Jurkat, Clone E6-1 (cell line): ENCODE measurements at places on chromosomes 4 and X.

DNA sequence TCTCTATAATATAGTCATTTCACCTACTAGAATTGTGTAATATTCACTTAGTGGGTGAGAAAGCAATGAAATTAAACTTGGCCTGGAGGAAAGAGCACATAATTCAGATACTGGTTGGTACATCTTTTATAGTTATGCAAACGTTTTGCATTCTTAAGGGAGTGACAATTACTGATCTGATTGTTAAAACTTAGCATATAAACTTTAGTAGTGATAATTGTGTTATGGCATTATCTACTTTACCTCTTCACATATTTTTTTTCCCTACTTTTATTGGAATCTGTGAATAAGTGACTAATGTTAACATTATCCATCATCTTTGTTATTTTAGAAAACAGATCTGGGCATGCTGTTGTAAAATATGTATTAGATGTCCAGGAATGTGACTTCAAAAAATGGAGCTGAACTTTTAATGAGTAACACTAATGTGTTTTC, 217.4 kb upstream of the GIMD1 start:
- DNase-seq = no peak

DNA sequence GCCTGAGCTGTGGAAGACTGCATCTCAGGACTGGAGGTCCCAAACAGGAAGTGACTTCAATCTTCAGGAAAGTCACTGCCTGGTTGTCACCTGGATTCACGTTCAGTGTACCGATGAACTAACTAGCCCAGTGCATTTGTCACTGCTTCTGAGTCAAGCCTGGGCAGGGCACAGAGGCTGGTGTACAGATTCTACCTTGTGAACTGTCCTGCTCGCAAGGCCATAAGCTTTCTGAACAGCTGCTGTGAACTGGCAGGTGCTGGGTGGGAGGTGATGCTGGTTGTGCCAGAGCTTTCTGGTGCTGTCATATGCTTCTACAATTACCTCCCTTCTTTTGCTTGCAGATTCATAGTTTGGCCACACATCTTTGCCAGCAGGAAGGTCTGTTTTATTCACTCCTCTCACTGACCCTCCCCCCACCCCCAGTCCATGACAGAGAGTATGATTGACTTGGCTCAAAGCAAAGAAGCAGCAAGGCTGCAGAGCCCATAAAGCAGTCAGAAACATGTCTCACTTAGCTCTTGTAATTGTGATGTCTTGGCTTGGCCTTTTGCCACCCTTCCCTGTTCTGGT, 40.5 kb downstream of the ZCCHC12 start:
- no peak for DNase-seq

- DNase-seq = no peak
Observed at GRCh38 chr4:78171482-78171881, 114.4 kb downstream of the FRAS1 start.

- no peak for DNase-seq
Observed at GRCh38 chr4:154328030-154328429, 163.6 kb downstream of the DCHS2 start.

DNA sequence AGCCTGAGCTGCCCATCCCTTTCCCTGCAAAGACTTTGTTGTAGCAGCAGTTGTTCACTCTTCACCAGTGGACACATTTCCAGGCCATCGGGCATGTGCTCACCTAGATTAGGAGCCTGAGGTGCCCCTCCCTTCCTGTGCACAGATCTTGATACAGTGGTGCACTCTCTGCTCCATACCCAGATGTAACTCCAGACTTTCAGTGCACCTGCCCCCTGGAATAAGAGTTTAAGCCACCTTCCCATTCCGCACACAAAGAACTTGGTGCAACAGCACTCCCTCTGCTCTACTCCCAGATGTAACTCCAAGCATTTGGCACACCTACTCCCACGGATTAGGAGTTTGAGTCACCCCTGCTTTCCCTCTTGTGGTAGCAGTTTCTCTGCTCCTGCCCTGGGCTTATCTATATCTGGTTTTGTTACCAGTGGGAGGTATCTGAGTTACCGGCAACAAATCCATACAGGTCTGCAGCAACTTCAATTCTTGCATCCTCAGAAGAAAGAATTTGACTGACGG, 36.0 kb upstream of the PLK4 start:
- DNase-seq = no peak

DNA sequence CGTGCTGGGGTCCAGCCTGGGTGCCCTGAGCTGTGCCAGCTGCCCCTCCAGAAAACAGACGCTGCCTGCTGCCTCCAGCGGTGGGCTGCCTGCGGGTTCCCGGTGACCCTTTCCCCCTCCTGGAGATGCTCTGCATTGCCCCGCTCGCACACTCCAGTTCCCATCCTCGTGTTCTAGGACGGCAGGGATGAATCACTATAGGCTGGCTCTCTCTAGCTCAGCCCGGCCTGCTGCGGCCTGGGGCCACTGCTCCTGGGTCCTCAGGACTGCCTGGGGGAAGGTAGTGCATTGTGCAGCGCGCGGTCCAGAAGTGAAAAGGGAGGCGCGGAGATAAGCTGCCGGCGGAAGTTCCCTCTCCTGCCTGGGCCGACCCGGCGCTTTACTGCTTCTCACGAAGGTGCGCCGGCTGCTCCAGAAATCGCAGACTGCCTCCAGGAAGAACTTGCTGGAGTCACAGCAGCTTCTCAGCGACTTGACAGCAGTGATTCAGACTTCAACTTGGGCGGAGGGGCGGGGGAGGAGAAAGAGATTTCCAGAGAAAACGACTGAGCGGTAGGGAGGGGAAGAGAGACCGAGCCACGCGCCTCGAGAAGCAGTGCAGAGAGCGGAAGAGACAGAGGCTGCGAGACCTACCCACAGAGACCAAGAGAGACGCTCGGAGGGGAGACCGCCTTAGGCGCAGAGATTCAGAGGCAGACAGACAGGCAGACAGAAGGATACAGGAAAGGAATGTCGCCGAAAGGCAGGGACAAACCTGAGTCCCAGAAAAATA, 6.7 kb upstream of the MSX1 start:
- no peak for DNase-seq

DNA sequence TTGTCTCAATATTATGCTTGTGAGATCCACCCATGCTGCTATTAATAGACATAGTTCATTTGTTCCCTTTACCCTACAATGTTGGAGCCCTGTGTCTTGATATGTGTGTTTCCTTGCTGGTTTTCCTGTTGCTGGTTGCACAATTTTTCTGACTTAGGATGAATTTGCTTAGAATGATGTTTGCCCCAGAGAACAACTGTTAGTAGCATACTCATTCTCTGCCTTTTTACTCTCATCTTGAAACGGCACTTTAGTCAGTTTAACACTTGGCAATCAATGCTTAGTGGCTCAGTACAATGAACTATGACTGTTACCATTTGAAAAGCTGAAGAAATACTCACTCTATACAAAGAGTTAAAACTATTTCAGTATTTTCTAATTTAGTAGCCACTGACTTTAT, 158.8 kb upstream of the NDST4 start:
- no peak for DNase-seq

DNA sequence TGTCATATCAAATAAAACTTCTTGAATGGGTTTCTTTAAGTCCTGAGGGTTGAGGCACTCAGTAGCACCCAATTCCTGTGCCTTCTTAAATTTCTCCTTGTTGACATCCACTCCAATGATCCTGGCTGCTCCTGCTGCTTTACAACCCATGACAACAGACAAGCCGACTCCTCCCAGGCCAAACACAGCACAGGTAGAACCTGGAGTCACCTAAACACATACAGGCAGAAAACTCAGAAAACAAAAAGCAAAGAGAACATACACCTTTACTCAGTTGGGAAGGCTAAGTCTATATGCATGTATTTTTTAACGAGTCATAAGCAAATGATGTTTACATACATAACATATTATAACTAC, 10.3 kb downstream of the ADH6 start:
- no peak for DNase-seq

- DNase-seq = no peak
Observed at GRCh38 chr4:164871673-164872072, 5.3 kb upstream of the APELA start.

- no peak for DNase-seq
Observed at GRCh38 chr4:166308647-166309046, 435.6 kb downstream of the TLL1 start.

DNA sequence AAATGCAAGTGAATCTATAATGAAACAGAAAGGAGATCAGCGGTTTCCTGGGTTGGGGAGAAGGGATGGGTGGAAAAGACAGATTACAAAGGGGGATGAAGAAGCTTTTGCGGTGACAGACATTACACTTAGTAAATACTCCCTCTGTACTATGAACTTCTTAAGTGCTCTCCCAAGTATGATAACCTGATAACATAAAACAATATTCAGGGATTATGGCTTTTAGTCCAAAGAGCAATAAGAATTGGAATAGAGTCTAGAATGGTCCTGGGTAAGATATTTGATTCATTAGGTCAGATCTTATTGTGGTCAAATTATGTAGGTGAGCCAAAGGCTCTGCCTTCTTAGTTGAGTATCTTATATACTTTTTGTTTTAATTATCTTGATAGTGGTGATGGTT, 9.2 kb downstream of the LRRC66 start:
- no peak for DNase-seq

GRCh38 chr4:5988086-5988845, 30.0 kb downstream of the C4orf50 start:
- no peak for DNase-seq

DNA sequence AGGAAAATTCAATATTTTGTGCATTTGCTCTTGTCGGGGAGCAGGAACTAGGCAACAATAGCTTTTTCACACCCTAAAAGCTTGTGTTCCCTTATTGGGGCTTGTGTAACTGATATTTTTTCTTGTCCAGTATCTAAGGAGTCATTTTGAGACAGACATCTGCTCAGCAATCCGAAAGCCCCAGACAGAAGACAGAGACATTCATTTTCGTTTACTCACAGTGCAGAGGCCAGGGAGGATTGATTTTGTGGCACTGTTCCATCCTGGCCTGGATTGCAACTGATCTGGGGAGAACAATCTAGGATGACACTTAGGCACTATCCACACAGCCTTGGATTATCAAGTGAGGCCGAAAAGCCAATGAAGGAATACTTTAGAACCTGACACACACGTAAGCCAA, 27.4 kb upstream of the PLAC1 start:
- DNase-seq = no peak

- DNase-seq = no peak
Observed at GRCh38 chr4:185839194-185839712, 27.3 kb upstream of the SORBS2 start.
